ENCODE measurements at places on chromosomes 12 and 14.

- no peak for DNase-seq
Measured at GRCh38 chr12:122856999-122857671, 21.9 kb downstream of the HIP1R start.

DNA sequence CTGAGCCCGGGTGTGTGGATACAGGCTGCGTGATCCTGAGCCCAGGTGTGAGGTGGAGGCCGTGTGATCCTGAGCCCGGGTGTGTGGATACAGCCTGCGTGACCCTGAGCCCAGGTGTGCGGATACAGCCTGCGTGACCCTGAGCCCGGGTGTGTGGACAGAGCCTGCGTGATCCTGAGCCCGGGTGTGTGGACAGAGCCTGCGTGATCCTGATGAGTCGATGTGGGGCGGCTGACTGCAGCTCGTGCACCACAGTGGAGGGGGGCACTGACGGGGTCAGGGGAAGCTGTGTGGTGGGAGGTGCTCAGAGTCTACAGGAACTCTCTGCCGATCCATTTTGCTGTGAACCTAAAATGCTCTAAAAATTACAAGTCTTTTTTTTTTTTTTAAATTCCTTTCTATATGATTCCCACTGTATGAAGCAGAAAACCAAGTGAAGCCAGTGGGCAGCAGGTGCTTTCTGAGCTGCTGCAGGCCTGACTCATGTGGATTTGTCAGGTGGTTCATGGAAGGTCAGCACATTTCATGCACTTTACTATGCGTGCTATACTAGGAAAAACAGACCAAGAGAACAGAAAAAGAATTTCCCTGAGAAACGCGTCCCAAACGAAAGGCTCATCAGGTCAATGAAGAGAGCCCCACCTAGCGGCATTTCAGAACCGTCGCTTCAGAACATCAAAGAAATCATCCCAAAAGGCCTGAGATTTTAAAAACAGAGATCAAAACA is 19.3 kb downstream of the BRF1 start:
- DNase-seq, result peak; percentile 77

- no peak for DNase-seq
Measured at GRCh38 chr12:131067981-131068851, 114.5 kb downstream of the ADGRD1 start.

- no peak for DNase-seq
Measured at GRCh38 chr14:32473464-32473855, 144.4 kb downstream of the AKAP6 start.

- DNase-seq, result peak; percentile 26
Measured at GRCh38 chr14:98328496-98328895, 943.5 kb downstream of the BCL11B start.

DNA sequence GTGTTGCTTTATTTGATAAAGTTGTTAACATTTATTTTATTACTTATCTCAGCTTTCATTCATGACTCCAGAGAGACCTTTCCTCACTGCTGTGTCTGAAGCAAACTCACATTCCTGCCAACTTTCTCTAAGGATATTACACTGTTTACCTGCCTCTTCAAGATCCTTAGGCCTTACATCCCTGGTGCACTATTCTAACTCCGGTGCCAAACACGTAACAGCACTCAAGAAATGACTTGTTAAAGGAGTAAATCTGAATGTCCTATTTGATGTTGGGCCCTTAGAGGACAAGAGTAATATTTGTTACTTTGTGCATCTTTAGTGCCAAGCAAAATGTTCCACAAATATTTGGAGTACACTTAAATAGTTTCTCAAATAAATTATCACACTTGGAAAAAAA is 324.1 kb upstream of the FLRT2 start:
- no peak for DNase-seq

- no peak for DNase-seq
Measured at GRCh38 chr14:55975281-55975910, 142.8 kb upstream of the PELI2 start.

DNA sequence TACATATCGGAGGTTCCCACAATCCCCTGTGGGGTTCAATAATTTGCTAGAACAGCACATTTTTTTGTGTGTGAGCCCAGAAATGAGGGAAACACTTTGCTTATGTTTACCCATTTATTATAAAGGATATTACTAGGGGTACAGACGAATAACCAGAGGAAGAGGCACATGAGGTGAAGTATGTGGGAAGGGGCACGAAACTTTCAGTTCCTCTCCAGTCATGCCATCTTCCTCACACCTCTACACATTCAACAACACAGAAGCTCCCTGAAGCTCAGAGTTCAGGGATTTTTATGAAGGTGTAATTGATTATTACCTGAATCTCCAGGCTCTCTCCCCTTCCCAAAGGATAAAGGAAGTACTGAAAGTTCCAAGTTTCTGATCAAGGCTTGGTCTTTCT is 30.2 kb upstream of the DYRK2 start:
- no peak for DNase-seq

GRCh38 chr14:97166497-97166896 is 369.3 kb downstream of the VRK1 start:
- DNase-seq, result no peak

DNA sequence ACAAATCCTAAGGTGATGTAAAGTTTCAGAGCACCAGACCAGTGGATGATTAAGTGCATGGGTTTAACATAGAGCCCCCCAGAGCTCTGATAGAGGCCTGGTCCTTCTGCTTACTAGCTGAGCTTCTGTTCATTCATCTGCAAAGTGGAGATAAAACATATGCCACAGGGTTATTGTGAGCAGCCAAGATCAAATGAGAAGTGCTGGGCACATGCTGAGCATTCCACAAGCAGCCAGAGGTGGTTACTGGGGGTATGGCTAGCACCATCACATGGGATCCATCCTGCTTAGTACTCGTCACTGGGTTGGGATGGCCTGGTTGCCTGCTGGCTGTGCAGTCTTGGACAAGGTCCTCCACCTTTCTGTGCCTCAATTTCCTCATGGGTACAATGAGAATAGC is 18.0 kb upstream of the SMUG1 start:
- no peak for DNase-seq

DNA sequence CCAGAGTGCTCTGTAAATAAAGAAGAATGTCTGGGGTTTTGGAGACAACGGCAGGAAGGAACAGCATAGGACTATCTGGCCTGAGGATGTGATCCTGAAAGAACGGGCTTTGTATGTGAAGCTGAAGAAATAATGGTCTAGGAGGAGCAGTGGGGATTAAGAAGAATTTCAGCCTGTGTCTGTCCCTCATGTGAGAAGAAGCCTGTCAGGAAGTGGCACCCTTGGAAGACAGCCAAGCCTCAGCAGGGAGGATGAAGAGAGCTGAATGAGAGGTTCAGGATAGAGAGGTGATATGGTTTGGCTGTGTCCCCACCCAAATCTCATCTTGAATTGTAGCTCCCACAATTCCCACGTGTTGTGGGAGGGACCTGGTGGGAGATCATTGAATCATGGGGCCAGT is 56.9 kb upstream of the TCL1A start:
- DNase-seq, result no peak

DNA sequence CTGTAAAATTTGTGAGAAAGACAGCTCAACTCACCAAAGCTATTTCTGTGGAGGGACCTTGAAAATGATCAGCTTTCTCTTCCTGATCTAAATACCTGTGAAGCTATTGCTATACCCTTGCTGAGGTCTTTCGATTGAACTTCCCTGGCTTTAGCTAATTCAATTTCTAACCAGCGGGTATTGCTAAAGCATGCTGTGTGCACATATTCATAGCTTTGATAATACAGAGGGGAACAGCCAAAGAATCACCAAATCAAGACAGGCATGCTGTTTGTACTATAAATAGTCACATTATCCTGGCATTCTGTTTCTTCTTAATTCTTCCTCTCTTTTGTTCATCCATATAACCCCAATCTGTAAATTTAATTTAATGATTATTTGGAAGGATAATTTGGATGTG is 233.0 kb downstream of the LRFN5 start:
- no peak for DNase-seq

DNA sequence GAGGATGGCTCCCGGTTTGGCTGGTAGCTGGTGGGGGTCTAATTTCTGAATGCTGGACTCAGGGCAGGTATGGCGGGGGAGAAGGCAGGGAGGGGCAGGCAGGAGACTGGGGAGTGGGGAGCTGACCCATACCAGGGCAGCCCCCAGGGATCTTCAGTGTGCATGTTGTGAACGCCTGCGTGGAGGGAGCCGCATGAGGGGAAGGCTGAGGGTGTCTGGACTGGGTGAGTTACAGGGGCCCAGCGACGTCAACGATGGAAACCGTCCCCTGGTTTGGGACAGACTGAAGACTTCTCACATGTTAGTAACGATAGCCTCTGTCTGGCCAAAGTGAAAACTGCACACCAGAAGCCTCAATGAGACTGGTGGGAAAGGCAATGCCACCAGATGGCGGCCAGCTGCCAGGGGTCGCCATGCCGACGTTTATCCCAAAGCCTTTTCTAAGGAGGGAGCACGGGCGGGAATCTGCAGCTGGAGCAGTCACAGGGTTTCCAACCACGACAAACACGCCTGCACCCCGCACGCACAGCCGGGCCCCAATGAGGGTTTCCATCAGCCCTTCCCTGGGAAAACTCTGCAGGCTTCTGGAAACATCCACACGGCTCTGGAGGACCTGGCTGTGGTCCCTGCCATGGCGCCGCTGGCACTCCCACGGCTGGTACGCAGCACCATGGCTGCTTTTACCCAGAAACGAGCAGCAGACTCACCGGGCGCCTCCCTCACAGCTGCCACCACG is 14.0 kb downstream of the PGAM5 start:
- DNase-seq, result no peak

DNA sequence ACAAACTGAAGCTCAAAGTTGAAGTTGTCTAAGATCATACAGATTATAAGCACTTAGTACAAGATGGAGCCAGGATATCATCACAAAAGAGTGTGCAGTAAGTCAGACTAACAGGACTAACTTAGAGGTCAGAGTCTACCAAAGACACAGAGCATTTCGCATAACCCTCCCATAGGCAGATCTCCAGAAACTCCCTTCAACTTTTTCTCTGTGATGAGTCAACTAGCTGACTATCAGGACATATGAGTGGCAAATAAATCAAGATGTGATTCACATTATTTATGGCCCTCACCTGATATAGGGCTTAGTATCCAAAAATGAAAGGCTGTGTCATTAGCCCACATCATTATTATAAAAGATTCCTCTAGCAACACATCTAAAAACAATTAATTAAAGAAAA is 484.6 kb downstream of the GALC start:
- DNase-seq, result no peak

DNA sequence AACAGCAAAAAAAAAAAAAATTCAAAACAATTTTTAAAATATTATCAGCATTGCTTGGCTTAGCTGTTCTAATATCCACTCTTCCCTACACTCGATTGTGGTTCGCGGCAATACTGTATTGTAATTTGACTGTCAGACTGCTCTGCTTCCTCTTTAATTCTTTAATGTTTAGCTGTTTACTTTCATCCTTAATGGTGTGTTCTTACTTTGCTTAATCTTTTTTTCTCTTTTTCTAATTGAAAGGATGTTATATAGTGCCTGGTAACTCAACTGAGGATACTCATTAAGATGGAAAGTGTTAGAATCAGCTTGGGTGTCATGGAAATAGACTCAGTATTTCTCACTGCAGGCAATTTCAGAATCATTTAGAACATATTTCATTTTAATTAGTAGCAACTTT is 2.0 kb downstream of the ANO4 start:
- DNase-seq, result no peak

DNA sequence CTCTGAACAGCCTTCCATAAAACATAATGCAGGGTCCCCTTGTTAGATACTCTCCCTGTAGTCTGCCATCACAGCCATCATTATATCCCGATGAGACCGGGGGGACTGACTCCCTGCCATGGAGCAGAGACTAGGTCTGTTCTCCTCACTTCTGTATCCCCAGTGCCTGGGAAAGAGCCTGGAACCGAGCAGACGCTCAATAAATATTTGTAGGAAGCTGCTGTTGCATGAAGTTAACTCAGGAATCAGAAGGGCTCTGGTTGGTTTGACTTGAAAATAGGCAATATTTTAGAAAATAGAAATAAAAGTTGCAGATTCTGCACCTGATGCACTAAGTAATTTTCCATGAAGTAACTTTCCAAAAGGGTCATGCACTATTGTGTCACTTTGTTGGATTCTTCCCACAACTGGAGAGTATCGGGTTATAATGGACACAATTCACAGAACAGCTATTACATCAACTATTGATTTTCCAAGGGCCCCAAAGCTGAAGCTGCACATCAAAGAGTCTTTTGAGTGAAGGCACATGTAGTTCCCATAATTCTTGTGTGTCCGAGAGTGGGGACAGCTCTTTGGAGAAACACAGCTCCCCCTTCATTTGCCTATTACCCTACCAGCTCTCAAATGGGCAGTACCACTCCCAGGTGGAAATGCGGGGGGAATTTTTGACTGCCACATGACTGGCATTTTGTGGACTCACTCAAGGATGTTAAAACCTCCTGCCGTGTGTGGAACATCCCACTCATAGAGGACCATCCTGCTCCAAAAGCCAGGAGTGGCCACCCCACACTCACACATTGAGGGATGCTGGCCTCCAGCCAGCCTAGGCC is 18.8 kb downstream of the CLMN start:
- DNase-seq, result peak; percentile 93

DNA sequence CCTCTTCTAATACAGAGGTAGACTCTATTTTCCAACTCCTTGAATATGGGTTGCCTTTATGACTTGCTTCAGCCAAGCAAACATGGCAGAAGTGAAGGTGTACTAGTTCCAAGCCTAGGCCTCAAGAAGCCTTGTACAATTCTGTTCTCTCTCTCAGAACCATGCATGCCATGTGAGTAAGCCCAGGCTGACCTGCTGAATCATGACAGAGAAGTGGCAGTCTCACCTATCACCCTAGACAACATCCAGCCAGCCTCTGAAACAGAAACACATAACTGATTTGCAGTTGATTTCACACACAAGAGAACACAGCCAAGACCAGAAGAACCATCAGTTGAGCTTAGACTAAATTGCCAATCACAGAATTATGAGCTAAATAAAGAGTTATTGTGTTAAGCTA is 157.2 kb downstream of the GARIN6 start:
- DNase-seq, result no peak

GRCh38 chr12:120708651-120709050 is 1.6 kb upstream of the UNC119B start:
- no peak for DNase-seq

- no peak for DNase-seq
Measured at GRCh38 chr12:68397566-68398158, 65.5 kb upstream of the MDM1 start.

DNA sequence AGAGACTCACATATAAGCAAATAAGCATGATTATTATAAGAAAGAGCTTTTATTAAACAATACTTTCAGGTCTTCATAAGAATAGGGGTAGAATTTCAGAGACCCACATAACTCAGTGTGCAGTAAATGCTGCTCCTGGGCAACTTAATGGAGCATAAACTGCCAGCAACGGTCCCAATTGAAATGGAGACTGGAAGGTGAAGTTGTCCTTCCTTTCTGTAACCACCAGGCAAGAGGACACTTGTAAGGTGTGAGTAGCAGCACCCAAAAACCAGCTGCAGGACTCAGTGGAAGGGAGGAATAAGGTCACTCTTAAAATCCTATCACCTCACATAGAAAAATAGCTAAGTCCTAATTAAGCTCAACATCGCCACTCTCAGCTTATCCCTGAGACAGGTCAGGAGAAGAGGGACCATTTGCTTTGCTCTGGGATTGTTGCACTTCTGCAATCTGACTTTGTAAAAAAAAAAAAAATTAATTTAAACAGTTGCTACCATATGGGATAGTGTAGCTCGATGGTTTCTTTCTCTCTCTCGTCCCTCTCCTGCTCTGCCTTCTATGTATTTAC is 22.7 kb upstream of the LTA4H start:
- no peak for DNase-seq

Data from Ammon's horn (tissue), 1 donor.